ENCODE measurements at places on chromosomes 4 and X.

GRCh38 chr4:175386776-175387507 lies 425.1 kb downstream of the GPM6A start:
- DNase-seq, result no peak

DNA sequence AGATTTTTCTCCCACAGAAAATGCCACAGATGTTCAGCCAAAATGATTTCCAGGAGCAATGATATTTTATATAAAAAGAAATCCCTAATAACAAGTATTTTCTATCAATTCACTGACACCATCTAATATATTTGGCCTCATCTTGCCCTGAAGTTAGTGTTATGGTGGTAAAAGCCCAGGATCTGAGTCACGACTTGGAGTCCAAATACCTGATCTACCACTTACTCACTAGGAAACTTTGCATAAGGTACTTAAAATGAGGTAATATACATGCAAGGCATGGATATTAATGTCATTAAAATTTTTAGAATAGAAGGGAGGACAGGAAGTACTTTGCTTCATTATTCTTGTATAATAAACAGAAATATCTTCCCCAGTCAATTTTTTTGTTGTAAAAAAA lies 16.3 kb downstream of the PPP3CA start:
- no peak for DNase-seq

- no peak for DNase-seq
Observed at GRCh38 chr4:17448689-17449088, 63.2 kb downstream of the QDPR start.

GRCh38 chrX:11321986-11322385 lies 28.8 kb downstream of the AMELX start:
- no peak for DNase-seq
